ENCODE measurements at places on chromosomes 2 and 18. TPM values are rescaled to one million over a fixed set of nuclear protein-coding genes. Genes with fewer than 3 reads are reported as not detected.
A peak's percentile ranks its signal among the peaks of the same experiment; 100 is the strongest.

GRCh38 chr18:33839452-33840211 is 261.6 kb downstream of the ASXL3 start:
- DNase-seq: peak; percentile 32
- no peak overlapping the region for H3K4me3 ChIP-seq
- H3K4me1 ChIP-seq: peaks cover 7% of the 10 kb centered on the region
- H3K27me3 ChIP-seq: peaks cover 2% of the 10 kb centered on the region

DNA sequence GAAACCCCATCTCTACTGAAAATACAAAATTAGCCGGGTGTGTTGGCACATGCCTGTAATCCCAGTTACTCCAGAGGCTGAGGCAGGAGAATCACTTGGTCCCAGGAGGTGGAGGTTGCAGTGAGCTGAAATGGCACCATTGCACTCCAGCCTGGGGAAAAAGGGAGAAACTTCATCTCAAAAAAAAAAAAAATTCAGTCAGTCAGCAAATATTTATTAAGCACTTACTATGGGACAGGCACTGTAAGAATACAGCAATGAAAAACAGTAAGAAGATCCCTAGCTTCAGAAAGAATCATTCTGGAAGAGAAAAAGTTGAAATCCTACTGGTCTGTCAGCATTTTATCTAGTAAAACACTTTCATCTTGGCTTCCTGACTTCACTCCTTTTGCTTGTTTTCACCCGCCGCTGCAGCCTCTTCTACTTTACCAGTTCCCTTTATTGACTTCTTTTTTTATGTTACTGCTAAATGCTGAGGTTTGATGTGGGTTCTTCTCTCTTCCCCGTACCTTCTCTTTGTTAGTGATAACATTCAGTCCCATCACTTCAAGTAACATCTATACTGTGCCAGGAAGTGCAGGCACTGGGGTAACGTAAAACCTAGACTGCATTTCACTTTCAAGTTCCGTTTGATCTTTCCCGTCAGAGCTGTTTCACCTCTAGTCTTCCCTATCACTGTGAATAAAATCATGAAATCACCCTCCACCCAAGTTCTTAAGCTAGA is 10.8 kb upstream of the TAF4B start:
- H3K27me3 ChIP-seq: peaks cover 1% of the 10 kb centered on the region
- no peak overlapping the region for H3K27ac ChIP-seq
- H3K36me3 ChIP-seq: no peaks in the 10 kb centered on the region
- peaks cover 2% of the 10 kb centered on the region for H3K4me1 ChIP-seq
- no peak for DNase-seq

DNA sequence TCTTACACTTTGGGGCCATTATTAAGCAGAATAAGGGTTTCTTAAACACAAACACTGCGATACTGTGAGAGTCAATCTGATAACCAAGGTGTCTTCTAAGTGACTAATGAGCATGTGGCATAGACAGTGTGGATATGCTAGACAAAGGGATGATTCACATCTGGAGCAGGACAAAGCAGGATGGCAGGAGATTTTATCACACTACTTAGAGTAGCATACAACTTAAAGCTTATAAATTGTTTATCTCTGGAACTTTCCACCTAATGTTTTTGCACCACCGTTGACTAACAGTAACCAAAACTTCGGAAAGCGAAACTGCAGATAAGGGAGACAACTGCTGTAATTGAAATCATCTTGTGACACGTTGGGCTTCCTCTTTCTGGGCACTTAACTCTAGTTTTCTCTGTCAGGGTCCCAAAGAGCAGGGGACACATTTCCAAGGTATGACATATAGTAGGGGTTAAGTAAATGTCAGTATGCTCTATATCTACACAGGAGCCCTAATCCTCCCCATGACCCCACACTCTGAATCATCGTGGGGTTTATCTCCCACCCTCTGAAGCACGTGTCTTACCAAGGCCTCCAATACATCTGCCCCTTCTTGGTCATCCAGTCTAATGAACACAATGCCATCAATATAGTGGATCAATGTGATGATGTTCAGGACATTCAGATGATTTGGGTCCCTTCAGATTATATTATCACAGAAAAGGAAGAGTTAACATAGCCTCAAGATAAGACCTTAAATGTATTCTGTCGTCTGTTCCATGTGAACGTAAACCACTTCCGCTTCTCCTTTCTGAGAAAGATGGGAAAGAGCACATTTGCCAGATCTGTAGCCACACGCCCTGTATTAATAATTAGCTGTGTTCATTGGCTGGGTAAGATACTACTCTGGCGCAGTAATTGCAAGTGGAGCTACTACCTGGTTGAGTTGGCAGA is 78.7 kb downstream of the FTCDNL1 start:
- no peaks in the 10 kb centered on the region for H3K36me3 ChIP-seq
- H3K27me3 ChIP-seq: no peaks in the 10 kb centered on the region
- H3K27ac ChIP-seq: no peak overlapping the region
- no peak overlapping the region for H3K4me3 ChIP-seq
- DNase-seq: no peak

DNA sequence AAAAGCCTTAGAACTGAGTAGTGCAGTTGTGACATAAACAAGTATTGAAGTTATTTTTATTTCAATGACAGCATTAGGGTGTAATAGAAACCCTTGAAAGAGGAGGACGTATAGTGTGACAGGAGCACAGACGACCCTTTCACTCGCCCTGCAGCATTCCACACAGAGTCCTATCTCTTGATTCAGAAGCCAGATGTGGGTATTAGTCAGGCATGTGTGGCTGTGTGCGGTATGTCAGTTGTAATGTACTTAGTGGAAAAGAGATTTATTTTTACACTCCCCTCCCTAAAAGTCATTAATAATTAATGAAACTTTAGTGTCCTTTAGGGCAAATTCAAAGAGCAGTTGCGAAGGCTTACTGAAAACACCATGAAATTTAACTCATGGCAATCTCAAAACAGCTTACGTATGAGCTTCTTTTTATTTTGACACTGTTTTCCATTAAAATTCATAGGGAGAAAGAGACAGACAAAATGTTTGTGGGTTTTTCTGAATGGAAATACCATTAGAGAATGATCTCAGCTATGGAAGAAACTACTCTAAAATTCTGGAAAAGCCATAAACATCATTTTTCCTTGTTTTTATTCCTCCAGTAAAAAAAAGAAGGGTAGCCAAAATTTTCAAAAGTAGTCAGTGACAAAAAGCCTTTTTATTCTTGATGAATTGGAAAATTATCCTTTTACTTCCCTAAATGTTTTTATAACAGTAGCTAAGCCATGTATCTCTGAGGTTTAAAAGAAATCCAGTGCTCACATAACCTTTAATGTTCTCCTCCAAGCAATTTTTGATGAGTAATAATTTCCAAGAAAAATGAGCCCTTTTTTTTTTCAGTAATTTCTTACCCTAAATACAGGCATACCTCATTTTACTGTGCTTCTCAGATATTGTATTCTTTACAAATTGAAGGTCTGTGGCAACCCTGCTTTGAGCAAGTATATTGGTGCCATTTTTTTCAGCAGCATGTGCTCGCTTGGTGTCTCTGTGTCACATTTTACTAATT is 84.0 kb upstream of the DSEL start:
- H3K36me3 ChIP-seq: peaks cover 4% of the 10 kb centered on the region
- H3K27me3 ChIP-seq: no peaks in the 10 kb centered on the region
- H3K27ac ChIP-seq: no peak overlapping the region
- no peak overlapping the region for H3K4me3 ChIP-seq
- DNase-seq: no peak
- H3K4me1 ChIP-seq: no peaks in the 10 kb centered on the region

DNA sequence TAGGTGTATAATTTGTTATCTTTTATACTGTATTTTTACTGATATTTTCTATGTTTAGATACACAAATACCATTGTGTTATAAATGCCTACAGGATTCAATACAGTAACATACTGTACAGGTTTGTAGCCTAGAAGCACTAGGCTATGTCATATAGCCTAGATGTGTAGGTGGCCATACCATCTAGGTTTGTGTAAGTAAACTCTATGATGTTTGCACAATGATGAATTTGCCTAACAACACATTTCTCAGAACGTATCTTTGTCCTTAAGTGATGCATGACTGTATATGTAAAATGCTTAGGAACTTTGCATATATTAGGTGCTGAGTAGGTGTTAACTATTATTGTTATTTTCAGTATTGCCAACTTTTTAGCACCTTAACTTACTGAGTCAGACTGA is 17.3 kb downstream of the UNC80 start:
- H3K27me3 ChIP-seq: no peaks in the 10 kb centered on the region
- no peak overlapping the region for H3K27ac ChIP-seq
- H3K4me3 ChIP-seq: no peak overlapping the region
- no peaks in the 10 kb centered on the region for H3K36me3 ChIP-seq

GRCh38 chr2:210250622-210251021 is 25.4 kb upstream of the ACADL start:
- no peaks in the 10 kb centered on the region for H3K27me3 ChIP-seq
- H3K4me3 ChIP-seq: no peak overlapping the region
- no peaks in the 10 kb centered on the region for H3K36me3 ChIP-seq
- H3K4me1 ChIP-seq: no peaks in the 10 kb centered on the region

GRCh38 chr2:128329607-128330006 is 10.9 kb upstream of the HS6ST1 start:
- no peak overlapping the region for H3K27ac ChIP-seq
- no peak overlapping the region for H3K4me3 ChIP-seq
- no peaks in the 10 kb centered on the region for H3K36me3 ChIP-seq
- peaks cover 2% of the 10 kb centered on the region for H3K4me1 ChIP-seq

DNA sequence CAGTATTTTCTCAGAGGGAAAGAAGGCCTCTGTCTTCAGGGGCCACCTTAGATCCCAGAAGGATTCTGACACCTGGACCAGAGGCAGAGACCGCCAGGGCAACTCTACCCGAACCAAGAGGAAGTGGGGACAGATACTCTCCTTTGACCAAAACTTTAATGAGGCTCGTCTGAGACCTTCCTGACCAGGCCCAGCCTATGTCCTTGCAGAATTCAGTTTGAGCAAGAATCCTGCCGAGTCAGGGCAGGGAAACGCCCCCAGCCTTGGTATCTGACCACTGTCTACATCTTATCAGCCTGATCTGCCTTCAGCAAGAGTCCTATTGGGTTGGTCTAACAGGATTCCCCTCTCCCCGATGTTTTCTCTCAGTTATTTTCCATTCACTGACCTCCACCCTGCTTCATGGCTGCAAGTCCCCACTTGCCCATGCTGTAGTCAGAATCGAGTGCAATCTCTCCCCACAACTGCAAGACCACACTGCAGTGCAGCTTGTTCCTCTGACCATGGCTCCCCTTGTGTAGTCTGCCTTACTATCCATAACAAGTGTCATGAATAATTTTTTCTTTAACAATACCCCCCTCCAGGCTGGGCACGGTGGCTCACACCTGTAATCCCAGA is 95.0 kb downstream of the MSH2 start:
- H3K4me1 ChIP-seq: peaks cover 3% of the 10 kb centered on the region
- no peak overlapping the region for H3K4me3 ChIP-seq
- DNase-seq: no peak
- H3K36me3 ChIP-seq: peaks cover 23% of the 10 kb centered on the region

DNA sequence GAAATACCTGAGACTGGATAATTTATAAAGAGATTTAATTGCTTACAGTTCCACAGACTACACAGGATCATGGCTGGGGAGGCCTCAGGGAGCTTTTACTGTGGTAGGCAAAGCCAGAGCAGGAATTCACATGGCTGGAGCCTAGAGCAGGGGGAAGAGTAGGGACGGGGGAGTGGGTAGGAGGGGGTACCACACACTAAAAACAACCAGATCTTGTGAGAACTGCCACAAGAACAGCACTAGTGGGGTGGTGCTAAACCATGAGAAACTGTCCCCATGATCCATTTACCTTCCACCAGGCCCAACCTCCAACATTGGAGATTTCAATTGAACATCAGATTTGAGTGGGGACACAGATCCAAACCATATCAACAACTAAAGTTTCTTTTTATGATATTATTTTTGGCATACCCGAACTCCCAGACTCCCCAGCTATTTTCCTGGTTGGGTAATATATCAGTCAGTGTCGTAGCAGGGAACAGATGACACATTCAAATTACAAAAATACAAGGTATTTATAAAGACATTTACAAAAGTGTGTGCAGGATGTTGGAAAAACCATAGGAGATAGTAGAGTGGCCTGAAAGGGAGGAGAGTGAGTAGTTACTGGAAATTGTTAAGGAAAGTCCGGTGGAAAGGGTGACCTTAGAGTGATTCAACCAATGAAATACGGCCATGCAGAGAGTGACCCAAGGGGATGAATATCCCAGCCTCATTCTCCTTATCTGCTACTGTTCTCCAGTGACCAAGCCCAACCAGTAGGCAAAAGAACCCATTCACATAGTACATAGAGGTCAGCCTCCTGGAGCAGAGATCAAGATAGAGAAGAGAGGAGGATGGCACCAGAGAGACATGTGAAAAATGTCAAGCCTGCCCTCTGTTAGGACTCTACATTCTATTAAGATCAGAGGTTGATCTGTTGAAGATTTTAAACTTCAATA is 8.8 kb downstream of the RPL37A start:
- H3K4me1 ChIP-seq: peaks cover 19% of the 10 kb centered on the region
- peaks cover 2% of the 10 kb centered on the region for H3K27me3 ChIP-seq
- DNase-seq: no peak

- no peak overlapping the region for H3K4me3 ChIP-seq
- H3K36me3 ChIP-seq: no peaks in the 10 kb centered on the region
- H3K27ac ChIP-seq: no peak overlapping the region
- H3K27me3 ChIP-seq: no peaks in the 10 kb centered on the region
Observed at GRCh38 chr18:70194227-70194890, 11.1 kb downstream of the RTTN start.

DNA sequence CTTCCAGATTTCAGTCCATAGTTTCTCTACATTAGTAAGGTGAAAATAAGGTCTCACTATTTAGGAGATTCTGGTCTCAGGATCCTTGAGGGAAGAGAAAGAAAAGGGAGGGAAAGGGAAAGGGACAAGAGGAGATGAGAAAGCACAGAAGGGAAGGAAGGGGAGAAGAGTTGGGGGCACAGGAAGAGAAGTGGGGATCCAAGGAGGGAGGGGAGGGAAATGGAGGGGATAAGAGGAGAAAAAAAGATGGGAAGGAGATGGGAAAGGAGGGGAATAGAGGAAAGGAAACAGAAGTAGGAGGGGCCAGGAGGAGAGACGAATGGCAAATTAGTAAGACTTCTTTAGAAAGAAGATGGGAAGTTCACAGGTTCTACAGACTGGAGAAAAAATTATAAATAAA is 39.2 kb upstream of the SPTBN1 start:
- no peak for DNase-seq
- H3K36me3 ChIP-seq: no peaks in the 10 kb centered on the region
- peaks cover 49% of the 10 kb centered on the region for H3K4me1 ChIP-seq
- H3K4me3 ChIP-seq: peak overlapping the region; percentile 22

DNA sequence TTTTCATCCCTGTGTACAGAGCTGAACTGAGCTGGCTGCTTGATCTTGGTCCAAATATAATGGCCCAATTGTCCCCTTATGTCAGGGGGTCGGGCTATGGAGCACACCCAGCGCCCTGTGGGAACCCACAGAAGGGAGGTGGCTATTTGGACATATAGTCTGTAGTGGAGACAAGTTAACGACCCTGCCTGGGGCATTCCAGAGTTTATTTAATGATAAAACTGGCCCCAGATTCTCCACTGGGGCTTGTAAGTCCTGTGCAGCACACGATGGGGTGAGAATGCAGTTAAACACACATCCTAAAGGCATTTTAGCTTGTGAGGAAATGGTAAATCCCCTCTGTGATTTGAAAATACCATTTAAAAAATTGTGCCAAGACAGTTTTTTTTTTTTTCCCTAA is 72.9 kb downstream of the QPCT start:
- H3K27ac ChIP-seq: no peak overlapping the region
- no peak for DNase-seq
- H3K4me3 ChIP-seq: no peak overlapping the region
- H3K4me1 ChIP-seq: peaks cover 13% of the 10 kb centered on the region
- no peaks in the 10 kb centered on the region for H3K36me3 ChIP-seq

The GAREM2 gene
- total RNA-seq: 4.6 TPM

The SLC4A3 gene
- total RNA-seq: 2.1 TPM

The LYPD6 gene
- total RNA-seq: 3.5 TPM

The DSC1 gene
- total RNA-seq: not detected

The TEX44 gene
- total RNA-seq: not detected

The MERTK gene
- 12.3 TPM for total RNA-seq

The KDM3A gene
- 63.9 TPM for total RNA-seq

The CYP26B1 gene
- 1.2 TPM for total RNA-seq
